ENCODE measurements at places on chromosomes 13 and 19.

DNA sequence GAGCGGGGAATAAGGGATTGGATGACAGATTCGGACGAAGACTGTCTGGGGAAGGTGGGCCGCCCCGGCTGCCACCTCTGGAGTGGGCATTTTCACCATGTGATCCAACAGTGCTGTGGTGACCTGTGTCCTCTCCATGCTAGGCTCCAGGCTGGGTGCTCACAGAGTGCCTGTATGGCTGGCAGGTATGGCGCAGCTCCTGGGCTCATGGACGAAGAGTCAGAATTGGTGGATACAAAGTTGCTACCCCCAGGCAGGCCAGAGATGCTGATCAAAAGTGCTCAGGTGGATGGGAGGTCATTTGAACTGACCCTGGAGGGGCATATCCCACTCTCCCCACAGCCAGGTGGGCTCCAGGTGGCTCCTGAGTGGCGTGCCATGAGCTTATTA is 111.3 kb upstream of the UQCRFS1 start:
- DNase-seq = no peak

- DNase-seq = no peak
Measured at GRCh38 chr13:67045357-67045756, 184.8 kb downstream of the PCDH9 start.

DNA sequence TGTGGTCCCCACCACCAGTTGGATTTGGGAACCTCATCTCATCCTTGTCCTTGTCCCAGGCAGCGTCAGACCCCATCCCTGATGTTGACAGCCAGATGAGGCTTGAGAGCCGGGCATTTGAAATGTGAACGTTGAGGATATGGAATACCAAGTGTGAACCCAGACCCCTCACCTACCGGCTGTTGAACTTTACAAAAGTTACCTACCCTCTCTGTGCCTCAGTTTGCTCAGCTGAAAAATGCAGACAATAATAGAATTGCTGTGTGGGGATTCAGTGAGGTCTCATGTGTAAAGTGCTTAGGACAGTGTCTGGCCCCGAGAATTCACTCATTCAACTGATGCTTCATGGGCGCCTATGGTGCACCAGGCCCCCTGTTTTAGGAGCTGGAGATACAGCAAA is 693 bp upstream of the SIGLEC14 start:
- DNase-seq = no peak

GRCh38 chr19:43678512-43679261 is 8.7 kb upstream of the PLAUR start:
- no peak for DNase-seq

GRCh38 chr13:91017031-91017668 is 330.3 kb upstream of the MIR17HG start:
- peak; percentile 20 for DNase-seq

DNA sequence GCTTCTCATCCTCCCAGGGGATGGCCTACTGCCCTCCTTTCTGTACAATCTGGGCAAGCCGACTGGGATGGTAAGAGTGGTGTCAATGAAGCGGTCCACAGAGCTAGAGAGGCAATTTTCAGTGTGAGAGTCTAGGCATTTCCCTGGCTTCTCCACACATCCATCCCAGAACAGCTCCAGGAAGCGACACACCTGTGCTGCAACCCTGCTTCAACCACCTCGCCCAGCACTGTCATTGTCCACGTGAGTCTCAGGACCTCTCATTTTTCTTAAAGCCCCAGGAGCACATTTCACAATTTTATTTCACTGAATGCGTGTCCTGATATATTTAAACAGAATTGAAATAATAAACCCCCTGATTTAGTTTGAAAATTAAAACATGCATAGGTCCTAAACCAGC is 15.5 kb upstream of the UBL3 start:
- no peak for DNase-seq

DNA sequence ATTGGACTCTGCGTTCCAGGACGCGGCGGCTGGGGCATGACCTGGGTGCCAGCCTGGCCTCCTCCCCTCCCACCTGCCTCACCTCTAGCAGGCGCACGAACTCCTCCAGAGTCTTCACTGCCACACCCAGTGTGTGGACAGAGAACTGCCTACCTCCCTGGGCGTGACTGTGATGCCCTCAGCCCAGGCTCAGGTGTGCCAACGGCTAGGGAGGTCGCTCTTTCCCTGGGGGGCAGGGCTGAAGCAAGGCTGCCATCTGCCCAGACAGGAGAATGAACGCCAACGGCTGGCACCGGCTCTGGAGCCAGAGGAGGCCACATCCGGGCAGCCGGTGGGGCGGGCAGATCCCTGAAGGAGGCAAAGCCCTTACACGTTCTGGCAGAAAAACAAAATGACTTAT is 11.3 kb downstream of the NANOS3 start:
- no peak for DNase-seq

GRCh38 chr13:112888238-112889111 is 80.5 kb upstream of the MCF2L start:
- no peak for DNase-seq

DNA sequence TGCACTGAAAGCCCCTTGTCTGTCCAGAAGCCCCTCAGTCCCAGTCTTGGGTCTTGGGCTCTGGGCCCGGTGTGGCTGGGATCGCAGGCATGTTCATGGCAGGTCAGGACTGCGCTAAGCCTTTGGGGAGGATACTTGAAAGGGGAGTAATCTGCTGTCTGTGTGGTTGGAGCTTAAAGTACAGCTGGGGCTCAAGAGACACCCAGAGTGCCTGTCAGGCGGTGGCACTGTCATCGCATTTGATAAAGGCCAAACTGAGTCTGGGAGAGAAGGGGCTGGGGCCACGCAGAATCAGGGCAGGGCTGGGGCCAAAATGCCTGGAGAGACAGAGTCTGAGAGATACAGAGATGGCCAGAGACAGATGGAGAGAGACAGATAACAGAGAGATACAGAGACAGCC is 4.2 kb upstream of the CILP2 start:
- DNase-seq = no peak

DNA sequence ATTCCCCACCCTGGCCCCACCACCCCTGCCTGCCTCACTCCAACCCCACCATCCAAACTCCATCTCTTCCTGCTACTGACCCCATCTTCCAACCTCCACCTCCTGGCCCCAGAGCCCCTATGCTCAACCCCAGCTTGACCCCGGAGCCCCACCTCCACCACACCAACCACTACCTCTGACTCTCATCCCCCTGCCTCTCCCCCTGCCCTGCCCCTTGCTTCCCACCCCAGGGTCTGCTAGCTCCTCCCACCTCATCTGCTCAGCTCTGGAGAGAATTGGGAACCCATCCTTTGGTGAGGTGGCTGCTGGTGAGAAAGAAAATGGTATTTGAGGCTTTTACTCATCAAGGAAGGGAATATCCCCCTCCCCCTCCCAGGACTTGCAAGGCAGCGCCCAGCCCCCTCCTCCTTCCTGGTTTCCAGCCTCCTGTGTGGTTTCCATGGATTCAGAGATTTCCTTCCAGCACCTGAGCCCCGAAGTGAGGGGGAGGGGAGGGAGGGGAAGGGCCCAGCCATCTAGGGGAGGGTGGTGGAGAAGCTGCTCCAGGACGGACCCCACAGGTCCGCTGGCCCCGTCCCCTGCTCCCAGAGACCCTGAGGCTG is 11.4 kb upstream of the PEPD start:
- DNase-seq = no peak

DNA sequence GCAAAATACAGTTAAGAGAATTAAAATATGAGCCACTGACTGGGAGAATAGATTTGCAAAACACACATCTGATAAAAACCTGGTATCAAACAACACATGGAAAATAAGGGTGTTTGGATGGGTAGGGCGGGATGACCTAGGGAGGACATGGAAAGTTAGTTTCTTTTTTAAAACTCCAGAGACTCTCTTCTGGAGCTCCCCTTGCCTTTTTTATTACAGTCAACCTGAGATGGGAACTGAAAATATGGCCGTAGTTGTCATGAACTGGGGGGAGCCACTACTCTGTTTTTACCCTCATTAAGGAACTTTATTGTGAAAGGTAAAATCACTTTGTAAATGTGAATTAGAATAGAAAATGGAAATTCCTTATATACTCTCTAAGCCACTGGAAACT is 113.0 kb downstream of the ATP11A start:
- no peak for DNase-seq

GRCh38 chr19:48342841-48343540 is 17.6 kb downstream of the EMP3 start:
- no peak for DNase-seq

DNA sequence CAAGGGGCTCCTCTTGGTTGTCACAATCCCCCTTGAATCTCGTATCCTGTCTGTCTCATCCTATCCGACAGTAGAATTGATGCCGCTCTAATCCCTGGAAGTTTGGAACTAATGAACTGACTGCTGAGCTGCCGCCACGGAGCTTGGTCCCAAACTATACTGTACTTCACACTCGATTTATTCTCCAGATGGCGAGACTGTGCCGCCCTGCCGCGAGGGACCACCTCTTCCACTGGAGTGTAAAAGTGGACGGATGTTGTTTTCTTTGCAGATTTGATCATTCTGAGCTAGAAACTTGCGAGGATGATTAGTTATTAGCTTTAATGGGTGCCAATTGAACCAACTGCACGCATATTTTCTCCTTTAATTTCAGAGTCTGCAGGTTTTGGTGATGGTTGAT is 117.2 kb downstream of the ZIC5 start:
- DNase-seq = no peak

- DNase-seq = no peak
Measured at GRCh38 chr19:16601378-16602052, 26.5 kb downstream of the MED26 start.

- no peak for DNase-seq
Measured at GRCh38 chr13:68584776-68585175, 1354.6 kb upstream of the PCDH9 start.

- no peak for DNase-seq
Measured at GRCh38 chr13:51158880-51159518, 47.9 kb upstream of the C13orf42 start.

DNA sequence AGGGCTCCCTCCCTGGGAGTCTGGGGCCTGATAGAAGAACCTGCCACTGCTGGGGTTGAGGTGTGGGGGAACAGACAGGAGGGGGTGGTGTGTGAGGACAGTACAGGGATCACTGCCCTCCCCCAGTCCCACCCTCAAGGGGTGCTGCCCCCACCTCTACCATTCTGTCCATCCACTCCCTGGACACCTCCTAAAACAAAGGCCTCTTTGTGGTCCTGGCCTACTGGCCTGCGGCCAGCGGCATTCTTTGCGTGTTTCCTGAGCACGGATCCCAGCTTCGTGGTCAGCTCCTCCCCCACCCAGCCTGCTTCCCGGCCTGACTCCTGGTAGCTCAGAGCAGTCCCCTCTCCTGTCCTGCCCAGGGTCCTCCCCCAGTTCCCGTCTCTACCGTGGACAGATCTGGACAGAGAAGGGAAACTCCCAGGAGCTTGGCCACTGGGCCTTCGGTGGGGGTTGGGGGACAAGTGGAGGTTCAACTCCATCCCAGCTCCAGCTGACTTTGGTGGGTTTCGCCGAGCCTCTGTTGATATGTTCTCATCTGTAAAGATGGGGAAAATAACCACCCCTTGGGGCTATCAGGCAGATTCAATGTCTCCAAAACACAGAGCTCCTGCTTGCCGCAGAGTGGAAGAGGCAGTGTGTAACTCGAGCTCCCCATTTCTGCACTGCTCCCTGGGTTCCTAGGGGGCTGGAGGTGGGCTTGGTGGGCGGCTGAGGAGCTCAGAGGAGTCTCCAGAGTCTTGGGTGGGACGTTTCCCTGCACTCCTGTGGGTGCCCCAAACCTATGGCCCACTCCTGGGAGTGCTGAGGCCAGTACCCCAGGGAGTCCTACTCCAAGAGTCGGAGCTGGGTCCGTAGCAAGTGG is 48.7 kb downstream of the LYL1 start:
- DNase-seq = no peak

- DNase-seq = peak; percentile 88
Measured at GRCh38 chr19:13150187-13150930, at the start of the genes IER2 and STX10. Gene IER2, plus strand, starts transcription at chr19:13150411. Its CDS starts 2,776 bp downstream, at chr19:13153187. Gene STX10, minus strand, starts transcription at chr19:13150375. Its CDS starts 202 bp downstream, at chr19:13150173.

GRCh38 chr13:96844616-96845015 is 149.7 kb downstream of the OXGR1 start:
- no peak for DNase-seq

DNA sequence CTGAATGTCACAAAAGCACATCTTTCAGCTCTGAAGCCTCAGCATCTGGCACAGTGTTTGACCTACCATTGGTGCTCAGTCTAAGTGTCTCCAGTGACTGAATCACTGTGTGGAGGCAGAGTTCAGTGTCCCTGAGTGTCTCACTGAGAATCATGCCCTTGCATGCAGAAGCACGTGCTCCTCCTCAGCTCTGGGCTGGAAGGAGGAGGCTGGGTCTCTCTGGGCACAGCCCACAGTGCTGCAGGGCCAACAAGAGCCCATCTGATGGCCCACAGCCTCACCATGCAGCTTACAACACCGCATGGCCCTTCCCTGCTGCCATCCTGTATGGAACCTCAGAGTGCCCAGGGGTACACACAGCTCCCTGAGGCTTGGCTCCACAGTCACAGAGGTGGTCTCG is 86.1 kb downstream of the TEX26 start:
- no peak for DNase-seq

DNA sequence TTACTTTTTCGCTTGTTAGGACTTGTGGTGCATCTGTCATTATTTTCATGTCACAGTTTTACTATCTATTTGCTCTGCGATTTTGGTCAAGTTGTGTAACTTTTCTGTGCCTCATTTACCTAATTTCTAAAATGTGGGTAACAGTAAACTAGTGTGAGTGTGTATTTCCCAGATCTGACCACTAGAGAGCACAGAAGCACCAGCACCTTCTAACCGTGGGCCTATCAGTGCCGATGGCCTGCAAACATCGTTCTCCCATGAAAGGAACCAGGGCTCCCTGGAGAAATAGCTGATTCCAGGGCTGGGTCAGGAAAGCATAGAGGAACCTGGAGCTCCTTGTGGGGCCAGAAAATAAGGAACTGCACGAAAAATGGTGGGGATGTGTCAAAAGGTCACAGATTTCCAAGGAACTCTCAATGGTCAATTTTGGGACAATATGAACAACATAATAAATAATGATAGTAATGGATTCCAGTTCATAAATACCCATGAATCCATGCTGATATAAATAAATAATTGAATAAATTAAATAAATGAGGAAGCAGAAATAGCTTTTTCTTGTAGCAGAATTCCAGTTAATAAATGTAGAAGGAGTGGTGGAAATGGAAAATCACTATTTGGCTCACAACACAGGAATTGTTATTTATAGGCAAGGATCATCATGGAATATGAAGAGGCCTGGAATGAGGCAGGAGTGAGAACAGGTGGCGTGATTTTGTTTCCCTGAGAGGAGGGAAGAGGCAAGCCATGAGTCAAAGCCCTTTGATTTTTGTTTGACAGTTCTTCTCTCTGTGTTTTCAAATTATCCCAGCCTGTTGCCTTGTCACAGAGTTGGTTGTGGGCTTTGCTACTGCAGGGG is 31.1 kb downstream of the CEACAM8 start:
- DNase-seq = peak; percentile 38

GRCh38 chr13:80399340-80400163 is 58.6 kb upstream of the SPRY2 start:
- DNase-seq = no peak

GRCh38 chr19:30522341-30522740 is 150.2 kb downstream of the ZNF536 start:
- DNase-seq = no peak

- no peak for DNase-seq
Measured at GRCh38 chr19:827710-828321, at the start of gene AZU1. Gene AZU1, plus strand, starts transcription at chr19:827837. Its CDS starts 10 bp downstream, at chr19:827847.

DNA sequence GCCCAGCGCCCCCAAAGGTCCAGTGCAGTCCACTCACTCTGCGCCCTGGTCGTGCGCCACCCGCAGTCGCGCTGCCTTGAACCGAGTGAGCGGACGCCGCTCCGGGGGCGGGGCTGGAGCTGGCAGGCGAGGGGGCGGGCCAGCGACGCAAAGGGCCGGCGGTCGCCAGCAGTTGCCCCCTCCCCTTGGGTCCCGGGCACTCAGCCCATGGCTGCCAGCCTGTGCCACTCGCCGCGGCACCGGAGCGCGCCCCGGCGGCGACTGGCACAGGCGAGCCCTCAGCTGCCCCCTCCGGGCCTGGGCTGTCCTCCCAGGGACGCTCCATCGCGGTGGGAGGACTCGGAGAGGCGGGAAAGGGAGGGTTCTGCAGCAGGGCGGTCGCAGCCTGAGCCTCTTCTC is at the start of gene S1PR5:
S1PR5 (minus strand) TSS at position 87 of the 399 bp plus-strand sequence. CDS start 2,436 bp downstream, outside the sequence.
- DNase-seq = no peak
